ENCODE measurements at places on chromosomes 4 and X. TPM values are rescaled to one million over a fixed set of nuclear protein-coding genes. Genes with fewer than 3 reads are reported as not detected.

Gene PDE6B
- 12.6 TPM for total RNA-seq

Gene CXorf65
- total RNA-seq: 10.4 TPM

Gene ZDHHC15
- total RNA-seq: 0.30 TPM

Gene ZNF275
- 12.5 TPM for total RNA-seq

Gene NOP14
- 102 TPM for total RNA-seq

Gene RRH
- total RNA-seq: not detected

Gene XAGE2
- total RNA-seq: not detected

Gene TRAM1L1
- not detected for total RNA-seq

Gene PLAC8
- total RNA-seq: 132 TPM

Gene DCAF12L2
- not detected for total RNA-seq

Gene C4orf54
- not detected for total RNA-seq

Gene TKTL2
- total RNA-seq: not detected

GRCh38 chrX:100413229-100413628 lies 3.2 kb upstream of the PCDH19 start:
- no peak for DNase-seq

DNA sequence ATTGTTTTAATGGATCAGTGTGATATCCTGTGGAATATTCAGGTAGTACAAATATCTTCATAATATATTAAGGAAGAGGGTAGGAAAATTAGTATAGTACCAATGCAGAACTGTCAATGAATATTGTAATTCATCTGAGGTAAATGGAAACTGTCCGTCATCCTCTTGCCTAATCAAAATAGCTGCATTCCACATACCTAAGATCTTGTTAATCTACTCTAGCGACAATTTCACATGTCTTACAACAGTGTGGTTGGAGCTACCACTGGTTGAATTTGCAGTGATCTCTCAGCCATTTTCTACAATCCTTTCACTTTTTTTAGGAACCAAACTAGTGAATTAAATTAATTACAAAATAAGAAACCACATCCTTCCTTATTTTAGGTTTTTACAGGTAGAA lies 117.5 kb downstream of the PCDH18 start:
- no peak for DNase-seq

DNA sequence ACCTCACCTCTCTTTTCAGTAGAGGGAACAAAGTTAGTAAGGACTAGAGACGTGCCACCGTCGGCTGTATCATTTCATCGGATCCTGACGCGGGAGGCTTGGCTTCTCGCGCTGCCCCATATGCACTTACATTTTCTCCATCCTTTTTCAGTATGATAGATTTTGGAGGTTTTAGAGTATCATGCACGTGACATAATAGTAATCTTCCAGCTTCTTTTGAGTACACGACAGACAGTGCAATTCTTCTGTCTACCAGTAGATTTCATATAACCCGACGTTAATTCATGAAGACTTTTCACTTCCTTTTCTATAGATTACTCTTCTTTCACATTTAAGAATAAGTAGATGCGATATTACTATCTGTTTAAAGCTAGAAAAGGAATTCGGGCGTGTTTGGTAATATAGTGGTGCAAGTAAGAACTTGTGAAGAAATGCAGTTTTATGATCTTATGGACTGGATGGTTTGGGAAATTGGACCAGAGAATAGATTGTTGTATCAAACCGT lies 1.0 kb downstream of the CDS1 start:
- peak; percentile 3 for DNase-seq

- DNase-seq: no peak
Measured at GRCh38 chr4:25397305-25397704, 20.2 kb downstream of the ANAPC4 start.

DNA sequence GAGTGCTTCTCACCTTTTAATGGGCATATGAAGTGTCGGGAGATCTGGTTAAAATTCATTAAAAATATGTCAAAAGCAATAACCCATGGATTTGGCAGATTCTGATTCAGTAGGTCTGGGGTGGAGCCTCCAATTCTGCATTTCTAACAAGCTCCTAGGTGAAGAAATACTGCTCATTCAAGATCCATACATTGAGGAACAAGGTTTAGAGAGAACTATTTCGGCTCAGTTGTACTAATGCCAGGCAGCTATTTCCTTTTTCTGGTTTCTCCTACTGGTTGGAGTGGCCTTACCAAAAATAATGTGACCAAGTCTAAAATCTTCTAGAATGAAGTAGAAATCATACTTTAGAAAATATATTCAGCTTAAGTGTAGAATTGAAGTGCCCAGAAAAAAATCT lies 117.5 kb downstream of the TSPAN7 start:
- no peak for DNase-seq

GRCh38 chr4:11843340-11843739 lies 414.6 kb upstream of the HS3ST1 start:
- no peak for DNase-seq

GRCh38 chrX:110089656-110090403 lies 86.9 kb downstream of the TMEM164 start:
- no peak for DNase-seq

DNA sequence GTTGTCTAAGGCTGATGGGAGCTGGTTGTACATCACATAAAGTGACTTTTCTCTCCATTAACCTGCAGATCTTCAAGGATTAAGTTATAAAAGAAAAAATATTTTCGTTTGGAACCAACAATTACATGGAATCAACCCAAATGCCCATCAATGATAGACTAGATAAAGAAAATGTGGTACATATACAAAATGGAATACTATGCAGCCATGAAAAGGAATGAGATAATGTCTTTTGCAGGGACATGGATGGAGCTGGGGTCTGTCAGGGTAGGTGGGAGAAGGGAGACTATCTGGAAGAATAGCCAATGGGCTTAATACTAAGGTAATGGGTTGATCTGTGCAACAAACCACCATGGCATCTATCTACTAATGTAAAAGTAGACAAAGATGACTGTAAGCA lies 313.2 kb downstream of the FSTL5 start:
- no peak for DNase-seq

GRCh38 chr4:141802333-141802732 lies 165.9 kb downstream of the IL15 start:
- DNase-seq: no peak

GRCh38 chrX:120794525-120794975 lies 81.1 kb downstream of the CT47B1 start:
- DNase-seq: no peak

DNA sequence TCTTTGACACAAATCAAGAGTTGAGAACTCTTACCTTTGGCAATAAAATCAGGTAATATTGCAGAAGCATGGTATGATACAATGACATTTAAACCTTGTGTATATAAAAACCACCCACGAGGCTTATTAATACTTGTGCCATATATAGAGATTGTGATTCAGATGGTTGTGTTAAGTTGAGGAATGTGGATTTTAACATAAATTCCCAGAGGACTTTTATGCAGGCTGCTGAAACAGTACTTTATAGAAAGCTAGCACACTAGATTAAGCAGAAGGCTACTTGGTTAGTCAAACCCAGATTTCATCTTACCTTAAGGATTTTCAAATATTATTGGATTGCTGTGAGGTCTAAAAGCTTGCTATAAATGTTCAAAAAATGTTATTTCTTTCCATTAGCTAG lies 325.7 kb upstream of the PCDH10 start:
- DNase-seq: no peak

- DNase-seq: no peak
Measured at GRCh38 chr4:138507522-138507921, 265.4 kb upstream of the SLC7A11 start.

- peak; percentile 50 for DNase-seq
Measured at GRCh38 chrX:39196192-39197102, 395.2 kb downstream of the MID1IP1 start.

DNA sequence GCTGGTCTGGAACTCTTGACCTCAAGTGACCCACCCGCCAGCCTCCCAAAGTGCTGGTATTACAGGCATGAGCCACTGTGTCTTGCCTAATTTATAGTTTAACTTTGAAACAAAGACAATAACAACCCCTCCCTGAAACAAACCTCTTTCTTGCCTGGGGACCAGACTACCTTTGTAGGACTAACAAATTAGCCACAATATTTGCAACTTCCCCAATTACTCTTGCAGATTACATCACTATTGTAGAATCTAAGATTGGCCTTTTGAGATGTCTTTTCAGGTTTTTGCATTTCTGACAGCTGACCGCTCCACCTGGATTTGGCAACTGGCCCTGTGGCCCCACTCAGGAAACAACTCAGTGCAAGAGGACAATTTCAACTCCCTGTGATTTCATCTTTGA lies 84.8 kb downstream of the AKAP4 start:
- DNase-seq: no peak

GRCh38 chrX:2340991-2341390 lies 159.8 kb downstream of the DHRSX start:
- no peak for DNase-seq

GRCh38 chr4:62288808-62289541 lies 1088.8 kb downstream of the ADGRL3 start:
- DNase-seq: no peak

GRCh38 chr4:135368831-135369230 lies 1167.2 kb upstream of the PABPC4L start:
- DNase-seq: no peak

- no peak for DNase-seq
Measured at GRCh38 chr4:135418353-135418752, 1216.8 kb upstream of the PABPC4L start.

- no peak for DNase-seq
Measured at GRCh38 chr4:82780752-82781231, 17.8 kb downstream of the SCD5 start.

- DNase-seq: no peak
Measured at GRCh38 chr4:101028886-101029285, 318.4 kb downstream of the PPP3CA start.

DNA sequence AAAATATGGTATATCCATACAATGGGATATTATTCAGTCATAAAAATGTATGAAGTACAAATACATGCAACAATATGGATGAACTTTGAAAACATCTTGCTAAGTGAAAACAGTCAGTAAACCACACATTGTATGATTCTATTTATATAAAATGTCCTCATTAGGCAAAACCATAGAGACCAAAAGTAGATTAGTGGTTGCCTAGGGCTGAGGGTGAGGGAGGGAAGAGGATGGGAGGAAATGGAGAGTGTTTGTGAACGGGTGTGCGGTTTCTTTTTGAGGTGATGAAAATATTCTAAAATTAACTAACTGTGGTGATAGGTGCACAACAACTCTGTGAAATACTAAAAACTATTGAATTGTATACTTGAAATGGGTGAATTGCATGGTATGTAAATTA lies 29.6 kb downstream of the TEX11 start:
- DNase-seq: no peak

- DNase-seq: no peak
Measured at GRCh38 chr4:156837625-156838345, 133.8 kb downstream of the PDGFC start.

Data from activated naive CD8-positive, alpha-beta T cell treated with anti-CD3 and anti-CD28 coated beads for 36 hours (primary cell).